ENCODE measurements at places on chromosomes 11 and 22.

DNA sequence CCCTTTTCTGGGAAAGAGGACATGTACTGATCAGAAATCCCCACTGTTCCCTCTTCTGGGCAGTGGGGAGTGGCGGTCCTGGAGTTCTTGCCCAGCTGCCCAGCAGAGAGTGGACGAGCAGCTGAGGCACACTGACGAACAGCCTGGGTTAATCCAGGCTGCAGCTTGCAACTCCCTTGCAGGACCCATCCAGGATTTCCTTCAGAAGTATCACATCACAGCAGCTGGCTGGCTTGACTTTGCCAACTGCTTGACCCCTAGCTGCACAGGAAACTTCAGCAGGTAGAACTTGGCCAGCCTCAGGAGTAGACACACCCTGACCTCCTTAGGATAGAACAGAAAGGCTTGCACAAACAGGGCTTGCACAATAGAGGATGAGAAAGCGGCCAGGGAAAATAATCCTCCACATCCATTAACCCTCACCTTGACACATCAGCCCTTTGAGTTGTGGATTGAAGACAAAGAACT lies 27.9 kb upstream of the FZD4 start:
- DNase-seq = no peak

DNA sequence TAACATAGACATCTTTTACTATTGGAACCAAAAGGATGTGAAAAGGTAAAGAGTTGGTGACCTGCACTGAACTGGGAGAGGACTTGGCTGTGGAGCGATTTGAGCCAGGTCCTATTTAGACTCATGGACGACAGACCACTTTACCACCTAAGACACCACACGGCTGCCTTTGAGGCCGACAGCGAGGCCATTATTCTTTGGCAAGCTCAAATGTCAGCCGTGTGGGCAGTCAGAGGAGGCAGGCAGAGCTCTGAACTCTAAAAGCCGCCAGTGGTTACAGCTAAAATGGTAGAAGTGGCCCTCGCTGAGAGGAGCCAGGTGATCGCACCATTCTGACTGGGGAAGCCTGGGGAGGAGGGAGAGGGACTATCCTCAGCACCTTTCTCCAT lies 50.5 kb downstream of the SCUBE1 start:
- no peak for DNase-seq

- DNase-seq = no peak
Measured at GRCh38 chr11:35742707-35743454, 80.3 kb downstream of the TRIM44 start.

DNA sequence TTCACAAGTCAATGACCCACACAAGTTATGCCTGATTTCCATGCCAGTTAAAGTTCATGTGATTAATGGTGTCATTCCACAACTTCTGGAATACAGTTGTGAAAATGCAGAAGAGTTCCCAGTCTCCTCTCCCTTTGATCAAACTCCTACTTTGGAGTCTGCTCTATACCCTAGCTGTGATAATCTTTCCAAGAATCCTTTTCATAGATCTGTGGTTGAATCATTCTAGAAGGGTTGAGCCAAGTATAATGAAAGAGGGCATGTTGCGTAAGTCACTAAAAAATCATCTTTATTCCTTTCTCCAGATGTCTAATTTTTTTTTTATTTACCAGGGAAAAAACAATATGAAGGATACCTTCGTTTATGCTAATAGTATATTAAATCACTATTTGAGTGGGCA lies 89.7 kb upstream of the CARD18 start:
- DNase-seq = no peak

DNA sequence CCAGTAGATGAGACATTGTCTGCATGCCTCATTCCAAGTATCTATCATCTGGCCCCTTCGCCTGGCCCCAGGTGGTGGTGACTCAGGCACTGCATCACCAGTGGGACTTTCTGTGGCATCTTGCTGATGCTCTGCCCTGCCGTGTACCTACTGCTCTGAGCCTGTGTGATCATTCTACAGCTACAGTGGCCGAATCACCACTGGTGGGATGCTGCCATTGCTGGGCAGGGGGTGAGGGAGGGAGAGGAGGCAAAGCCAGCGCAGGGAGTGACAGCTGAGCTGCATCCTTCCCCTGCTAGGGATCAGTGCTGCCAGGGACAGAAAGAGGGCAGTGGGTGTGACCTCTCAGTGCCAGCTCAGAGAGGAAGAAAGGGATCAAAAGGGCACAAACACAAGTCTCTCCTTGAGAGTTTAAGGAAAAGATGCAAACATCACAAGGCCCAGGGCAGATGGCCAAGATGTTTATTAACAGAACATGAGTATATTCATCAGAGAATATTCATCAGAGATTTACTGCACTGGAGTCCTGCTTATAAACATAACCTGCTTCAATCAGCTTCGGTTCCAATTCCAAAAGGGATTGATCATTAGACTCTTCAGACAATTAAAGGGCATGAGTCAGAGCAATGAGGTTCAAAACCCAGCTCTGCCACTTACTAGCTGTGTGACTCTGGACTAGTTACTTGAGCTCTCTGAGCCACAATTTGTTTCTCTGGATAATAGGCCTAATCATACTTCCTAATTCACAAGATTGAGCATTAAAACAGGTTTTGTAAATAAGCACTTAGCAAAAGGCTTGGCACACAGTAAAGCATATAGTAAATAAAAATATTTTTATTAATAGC lies 109.8 kb downstream of the NAT10 start:
- peak; percentile 81 for DNase-seq

GRCh38 chr11:14418801-14419417 lies 59.9 kb upstream of the RRAS2 start:
- DNase-seq = no peak

Data from stimulated activated naive CD8-positive, alpha-beta T cell treated with anti-CD3 and anti-CD28 coated beads, Interleukin-15, Interleukin-2, amounts not matched to agents 100 U/mL and 50 U/mL, for 24 hours (primary cell).